ENCODE measurements at places on chromosomes 7 and 10.

DNA sequence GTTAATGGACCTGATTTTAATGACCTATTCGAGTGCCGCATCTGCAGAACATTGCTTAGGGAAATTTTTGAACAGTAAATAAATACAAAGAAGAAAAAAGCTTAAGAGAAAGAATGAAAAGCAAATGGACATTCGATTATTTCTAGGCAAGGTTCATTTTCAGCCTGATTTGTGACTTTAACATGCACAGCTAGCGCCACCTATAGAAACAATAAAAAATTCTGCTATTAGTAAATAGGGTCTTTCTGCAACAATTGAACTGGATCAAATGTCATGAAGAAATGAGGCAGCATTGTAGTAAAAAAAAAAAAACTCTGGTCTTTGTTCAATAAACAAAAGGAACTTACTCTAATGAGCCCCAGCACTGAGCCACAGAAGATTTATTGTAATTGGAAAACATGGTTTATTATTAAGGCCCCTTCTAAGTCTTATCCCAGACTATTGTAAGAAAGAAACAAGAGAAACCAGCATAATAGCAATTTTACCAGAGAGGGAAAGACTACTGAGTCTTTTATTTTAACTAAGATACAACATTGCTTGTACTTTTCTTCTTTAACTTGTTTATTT, 41.4 kb upstream of the GHITM start:
- DNase-seq = no peak

DNA sequence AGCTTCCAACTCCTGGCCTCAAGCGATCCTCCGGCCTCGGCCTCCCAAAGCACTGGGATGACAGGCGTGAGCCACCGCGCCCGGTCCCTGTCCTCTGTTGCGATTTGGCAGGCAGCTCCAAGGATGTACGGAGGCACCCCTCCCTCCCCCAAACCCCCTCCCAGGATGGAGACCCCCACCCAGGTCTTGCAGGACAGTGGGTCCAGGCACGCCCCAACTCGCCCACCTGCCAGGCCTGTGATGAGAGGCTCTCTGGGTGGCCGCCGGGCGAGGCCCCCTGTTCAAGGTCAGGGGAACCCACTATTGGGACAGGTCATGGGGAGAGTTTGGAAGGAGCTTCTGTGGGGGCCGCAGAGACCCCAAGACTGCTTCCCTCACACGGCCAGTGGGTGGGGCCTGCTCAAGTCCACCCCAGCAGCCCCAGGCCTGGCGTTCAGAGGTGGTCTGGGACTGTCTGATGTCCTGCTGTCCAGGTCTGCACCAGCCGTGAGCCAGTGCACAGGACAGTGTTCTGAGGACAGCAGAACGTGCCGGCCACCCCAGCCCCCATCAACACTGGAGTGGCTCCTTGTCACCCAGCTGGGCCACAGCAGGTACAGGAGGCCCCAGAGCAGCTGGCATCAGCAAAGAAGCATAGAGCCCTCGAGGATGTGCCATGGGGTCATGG, 2.5 kb downstream of the ADAP1 start:
- DNase-seq = no peak

GRCh38 chr10:30384701-30385201, 35.7 kb upstream of the MTPAP start:
- no peak for DNase-seq

GRCh38 chr7:94391726-94392392, 2.8 kb upstream of the COL1A2 start:
- no peak for DNase-seq

DNA sequence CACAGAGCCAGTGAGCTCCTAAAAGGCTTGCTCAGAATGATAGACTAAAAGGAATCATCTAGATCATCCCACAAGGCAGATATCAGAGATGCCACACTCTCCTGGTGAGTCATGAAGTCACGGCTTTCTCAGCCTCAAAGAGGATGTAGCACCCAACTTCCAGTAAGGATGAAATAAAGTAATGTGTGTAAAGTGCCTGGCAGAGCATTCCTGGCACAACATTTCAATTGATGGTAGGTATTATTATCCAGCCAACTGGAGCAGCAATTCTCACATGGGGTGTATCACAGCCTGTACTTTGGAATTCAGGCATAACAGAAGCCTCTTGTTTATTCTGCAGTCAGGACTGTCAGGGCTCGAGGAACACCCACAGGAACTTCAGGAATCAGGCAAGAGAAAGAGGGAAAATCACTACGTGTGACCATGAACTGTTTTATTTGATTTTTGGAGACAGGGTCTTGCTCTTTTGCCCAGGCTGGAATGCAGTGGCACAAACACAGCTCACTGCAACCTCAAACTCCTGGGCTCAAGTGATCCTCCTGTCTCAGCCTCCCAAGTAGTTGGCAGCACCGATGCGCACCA, 5.3 kb upstream of the NAT16 start:
- DNase-seq = no peak

GRCh38 chr10:75910032-75910431, 478.6 kb downstream of the LRMDA start:
- no peak for DNase-seq

DNA sequence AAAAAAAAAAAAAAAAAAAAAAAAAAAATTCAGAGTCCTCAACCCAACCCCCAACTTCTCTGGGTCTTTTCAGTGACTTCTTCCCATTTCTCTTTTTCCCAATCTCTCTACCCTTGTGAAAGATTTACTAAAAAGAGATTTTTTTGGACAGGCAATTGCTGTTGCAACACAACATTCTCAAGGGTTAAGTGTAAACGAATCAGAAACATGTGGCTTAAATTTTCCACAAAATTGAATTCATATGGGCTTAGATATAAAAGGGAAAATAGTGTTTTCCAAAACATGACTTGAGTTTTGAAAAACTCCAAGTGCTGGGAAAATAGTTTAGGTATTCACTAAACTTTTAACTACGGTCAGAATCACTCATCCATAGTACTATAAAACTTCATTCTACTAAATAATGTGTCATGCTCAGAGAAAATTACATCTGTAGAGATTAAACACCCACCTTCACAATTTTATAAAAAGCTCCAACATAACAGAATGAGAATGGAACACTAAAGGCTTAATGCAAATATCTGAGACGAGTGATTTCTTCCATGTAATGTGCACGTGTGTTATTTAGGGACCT, 643.1 kb downstream of the PARD3 start:
- DNase-seq = no peak

GRCh38 chr10:30970760-30971460, 60.8 kb downstream of the ZNF438 start:
- no peak for DNase-seq

DNA sequence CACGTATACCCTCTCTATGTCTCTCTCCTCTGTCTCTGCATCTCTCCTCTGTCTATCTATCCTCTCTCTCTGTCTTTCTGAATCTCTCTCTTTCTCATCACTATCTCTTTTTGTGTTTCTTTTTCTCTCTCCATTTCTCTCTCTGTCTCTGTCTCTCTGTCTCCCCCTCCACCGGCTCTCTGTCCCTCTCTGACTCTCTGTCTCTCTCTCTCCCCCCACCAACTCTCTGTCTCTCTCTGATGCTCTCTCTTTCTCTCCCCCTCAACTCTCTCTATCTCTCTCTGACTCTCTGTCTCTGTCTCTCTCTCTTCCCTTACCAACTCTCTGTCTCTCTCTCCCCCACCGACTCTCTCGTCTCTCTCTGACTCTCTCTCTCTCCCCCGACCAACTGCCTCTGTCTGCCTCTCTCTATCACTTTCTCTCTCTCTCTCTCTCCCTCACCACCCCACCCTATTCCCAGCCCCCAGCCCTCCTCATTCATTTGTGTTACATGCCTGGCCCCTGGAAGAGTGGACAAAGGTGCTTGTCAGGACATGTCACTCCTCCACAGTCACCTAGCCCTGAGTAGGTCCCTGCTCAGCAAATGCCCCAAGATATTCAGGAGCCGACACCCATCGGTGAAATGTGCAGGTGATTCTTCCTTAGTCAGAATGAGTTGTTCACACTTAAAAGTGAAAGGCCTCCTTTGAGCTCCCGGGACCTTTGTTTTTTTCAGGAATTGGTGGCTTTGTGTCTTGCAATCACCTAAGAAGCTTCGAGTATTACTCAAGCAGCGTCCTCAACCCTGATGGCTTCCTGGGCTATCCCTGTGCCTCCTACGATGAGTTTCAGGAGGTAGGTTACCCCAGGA, 13.6 kb downstream of the PNLIPRP2 start:
- DNase-seq = no peak

GRCh38 chr10:103186128-103186527, 6.9 kb downstream of the NT5C2 start:
- no peak for DNase-seq

DNA sequence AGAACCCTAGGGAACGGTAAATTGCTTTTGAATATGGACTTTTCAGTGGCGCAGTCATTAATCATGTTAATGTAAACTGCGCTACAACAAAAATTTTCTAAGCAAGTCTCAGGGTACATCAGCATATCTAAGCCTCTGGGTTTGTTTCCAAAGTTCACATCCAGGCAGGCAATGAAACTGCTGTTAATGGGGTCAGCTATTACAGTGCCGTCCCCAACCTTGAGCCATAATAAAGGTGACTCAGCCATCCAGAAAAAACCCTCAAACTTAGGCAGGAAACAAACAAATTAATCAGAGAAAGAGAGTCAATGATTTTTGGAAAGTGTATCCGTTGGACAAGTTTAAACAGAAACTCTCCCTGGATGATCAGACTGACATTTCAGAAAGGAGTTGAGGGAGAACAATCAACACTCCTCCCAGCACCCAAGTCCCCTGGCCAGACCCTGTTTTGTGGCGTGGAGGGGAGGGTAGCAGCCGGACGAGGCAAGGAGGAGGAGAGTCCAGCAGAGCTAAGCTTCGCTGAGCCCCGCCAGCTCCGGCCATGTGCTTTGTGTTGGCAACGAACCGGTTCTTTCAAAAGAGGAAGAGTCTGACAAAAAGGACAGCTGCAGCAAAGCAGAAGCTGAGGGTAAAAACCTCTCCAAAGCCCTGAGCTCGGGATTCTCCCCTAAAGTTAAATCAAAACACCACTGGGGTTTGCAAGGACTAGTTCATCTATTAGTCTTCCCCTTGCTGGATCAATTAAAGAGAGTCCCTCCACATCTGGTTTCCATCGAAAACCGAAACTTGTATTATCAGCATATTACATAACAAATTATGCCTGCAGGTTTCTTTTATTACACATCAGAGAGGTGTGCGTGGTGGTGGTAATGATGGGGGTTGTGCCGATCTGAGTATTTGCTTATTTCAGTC, 3.6 kb downstream of the FAM53B start:
- DNase-seq = no peak

DNA sequence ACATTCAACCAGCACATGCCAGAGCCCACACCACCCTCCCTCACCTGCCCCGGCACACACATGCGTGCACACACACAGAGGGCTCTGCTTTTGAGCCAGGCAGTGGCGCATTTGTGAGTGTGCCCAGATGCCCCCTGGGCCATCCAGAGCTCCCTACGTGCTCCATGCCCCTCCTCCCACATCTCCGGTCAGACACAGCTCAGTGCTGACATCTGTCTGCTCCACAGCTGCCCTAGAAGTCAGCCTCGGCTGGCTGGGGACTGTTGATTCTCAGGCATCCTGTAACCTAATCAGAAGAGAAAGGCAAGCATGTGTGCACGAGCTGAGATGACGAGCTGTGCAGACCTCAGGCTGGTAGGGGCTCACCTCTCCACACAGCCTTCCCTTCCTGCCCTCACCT, 135.1 kb downstream of the ZMIZ1 start:
- DNase-seq = no peak

DNA sequence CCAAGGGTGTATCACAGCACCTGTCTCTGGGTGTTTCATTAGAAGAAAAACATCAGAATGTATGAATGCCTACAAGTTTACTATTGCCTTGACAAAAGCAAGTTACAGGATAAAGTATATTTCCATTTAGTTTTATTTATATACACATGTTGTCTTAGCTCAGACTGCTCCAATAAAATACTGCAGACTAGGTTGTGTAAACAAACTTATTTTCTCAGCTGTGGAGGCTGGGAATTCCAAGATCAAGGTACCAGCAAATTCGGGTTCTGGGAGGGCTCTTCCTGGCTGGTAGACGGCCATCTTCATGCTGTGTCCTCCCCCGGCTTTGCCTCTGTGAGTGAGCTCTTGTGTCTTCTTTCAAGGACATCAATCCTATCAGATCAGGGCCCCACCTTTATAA, 77.1 kb upstream of the UNC5B start:
- no peak for DNase-seq

- no peak for DNase-seq
Observed at GRCh38 chr7:120933475-120933874, 17.1 kb upstream of the ING3 start.

DNA sequence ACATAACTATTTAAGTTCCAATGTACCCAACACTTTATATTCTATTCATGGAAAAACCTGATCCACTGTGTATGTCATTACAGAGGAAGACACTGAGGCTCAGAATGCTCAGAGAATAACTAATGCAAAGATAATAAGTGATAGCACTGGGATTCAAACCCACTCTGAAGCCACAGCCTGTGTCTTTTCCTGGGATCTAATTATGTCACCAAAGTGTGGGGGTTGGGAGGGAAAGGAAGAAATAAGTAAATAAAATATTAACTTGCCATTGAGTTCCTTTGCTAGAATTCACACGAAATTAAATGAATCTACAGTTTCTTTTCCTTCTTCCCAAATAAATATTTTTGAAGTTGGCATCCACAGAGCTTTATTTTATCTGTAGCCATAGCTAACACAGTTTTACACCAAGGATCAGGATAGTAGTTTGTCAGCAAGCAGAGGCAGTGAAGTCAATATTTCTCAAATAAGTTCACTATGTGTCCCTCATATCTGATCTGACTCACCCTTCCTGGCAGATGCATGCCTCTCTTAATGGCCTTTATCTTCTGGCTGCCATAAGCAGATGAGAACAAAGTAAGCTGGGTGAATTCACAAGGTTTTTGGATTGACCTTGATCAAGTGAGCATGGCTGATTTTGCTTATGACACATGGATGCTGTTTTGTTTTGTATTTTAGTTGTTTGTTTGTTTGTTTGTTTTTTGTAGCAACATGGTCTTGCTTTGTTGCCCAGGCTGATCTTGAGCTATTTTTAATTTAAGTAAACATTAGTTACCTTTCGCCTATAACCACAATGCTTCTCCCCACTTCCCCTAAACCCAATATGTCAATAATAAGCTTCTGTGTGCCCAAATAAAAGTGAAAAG, 6.3 kb downstream of the RAPGEF5 start:
- DNase-seq = no peak

DNA sequence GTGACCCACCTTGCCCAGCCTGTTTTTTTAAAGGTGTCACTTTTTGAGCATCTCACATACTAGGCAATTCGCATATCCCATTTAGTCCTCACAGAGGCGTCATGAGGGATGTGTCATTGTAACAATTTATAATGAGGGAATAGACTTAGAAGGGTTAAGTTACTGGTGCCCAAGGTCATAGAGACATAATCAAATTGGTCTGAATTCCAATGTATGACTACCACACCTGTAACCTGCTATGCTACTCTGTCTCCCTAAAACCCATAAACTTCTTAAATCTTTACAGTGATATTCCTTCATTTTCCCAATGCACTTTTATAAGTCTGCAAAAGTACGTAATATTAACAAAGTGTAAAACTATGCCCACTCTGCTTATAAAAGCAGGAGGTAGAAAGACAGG, 7.1 kb downstream of the ZMYND11 start:
- no peak for DNase-seq
